Left lobe of liver (tissue), 2 donors: ENCODE measurements at places on chromosomes 7 and 10. TPM values are rescaled to one million over a fixed set of nuclear protein-coding genes. Genes with fewer than 3 reads are reported as not detected.
A peak's percentile ranks its signal among the peaks of the same experiment; 100 is the strongest.

The CDK1 gene
- 0.65 TPM for total RNA-seq

DNA sequence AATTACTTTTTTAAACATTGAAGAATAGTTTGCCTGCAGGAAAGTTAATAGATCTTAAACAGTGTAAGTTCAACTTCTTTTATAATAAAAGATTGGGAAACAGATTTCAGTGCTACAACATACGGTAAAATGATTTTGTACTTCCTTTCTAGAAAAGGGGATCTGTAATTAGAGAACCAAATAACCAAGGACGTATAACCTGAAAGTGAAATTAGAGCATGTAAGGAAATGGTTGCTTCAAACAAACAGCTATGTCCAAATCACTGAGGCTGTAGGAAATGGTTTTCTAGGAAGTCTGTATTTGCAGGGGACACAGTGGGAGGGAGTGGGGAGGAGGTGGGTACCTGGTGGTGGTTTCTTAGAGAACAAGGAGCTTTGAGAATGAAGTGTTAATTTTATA lies 57.9 kb upstream of the EXOC6 start:
- DNase-seq, result no peak

GRCh38 chr7:52289247-52289646 lies 746.2 kb upstream of the POM121L12 start:
- no peak for DNase-seq

- no peak for DNase-seq
Measured at GRCh38 chr7:113764401-113765035, 154.3 kb downstream of the PPP1R3A start.

DNA sequence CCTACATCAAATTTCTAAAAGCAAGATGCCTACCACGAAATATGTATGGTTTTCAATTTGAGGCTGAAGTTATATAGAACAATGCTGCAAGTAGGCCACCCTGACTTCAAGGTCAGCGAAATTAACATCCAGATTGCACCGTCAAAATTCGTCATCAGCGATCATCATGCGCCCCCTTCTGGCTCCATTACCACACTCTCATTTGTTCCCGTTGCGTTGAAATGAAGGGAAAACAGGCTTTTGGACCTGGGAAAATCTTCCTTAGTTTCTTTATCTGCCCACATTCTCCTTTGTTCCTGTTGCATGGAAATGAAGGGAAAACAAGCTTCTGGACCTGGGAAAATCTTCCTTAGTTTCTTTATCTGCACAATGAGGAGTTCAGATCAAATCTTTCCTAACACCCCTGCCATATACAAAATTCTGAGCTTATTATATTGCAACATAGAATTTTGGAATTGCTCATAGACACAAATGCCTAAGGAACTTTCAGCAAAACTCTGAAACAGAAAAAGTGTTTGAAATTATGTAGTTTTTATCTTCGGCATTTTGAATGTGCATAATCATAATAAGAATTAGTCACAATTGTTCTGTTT lies 98.2 kb upstream of the PRKCQ start:
- DNase-seq, result peak; percentile 47

- DNase-seq, result no peak
Measured at GRCh38 chr7:129780974-129781927, 169.7 kb downstream of the NRF1 start.

- DNase-seq, result no peak
Measured at GRCh38 chr7:150407588-150408392, 28.7 kb downstream of the ZNF775 start.

DNA sequence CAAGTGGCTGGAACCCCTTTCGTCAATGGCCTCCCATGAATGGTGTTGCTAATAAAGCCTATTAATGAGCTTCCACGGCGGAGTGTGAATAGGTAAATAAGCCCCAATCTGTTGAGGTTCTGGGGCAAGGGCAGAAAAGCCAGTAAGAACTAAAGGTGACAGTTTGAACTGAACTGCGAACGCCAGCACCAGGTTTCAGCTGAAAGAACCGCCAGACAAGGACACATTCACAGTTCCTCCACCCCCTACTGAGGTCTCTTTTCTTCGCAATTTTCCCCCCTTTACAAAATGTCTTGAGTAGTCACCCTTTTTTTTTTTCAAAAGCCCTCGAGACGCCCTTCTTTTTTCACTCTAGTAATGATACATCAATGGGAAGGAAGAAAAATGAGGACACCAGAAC lies 2.4 kb upstream of the FGFR2 start:
- no peak for DNase-seq

DNA sequence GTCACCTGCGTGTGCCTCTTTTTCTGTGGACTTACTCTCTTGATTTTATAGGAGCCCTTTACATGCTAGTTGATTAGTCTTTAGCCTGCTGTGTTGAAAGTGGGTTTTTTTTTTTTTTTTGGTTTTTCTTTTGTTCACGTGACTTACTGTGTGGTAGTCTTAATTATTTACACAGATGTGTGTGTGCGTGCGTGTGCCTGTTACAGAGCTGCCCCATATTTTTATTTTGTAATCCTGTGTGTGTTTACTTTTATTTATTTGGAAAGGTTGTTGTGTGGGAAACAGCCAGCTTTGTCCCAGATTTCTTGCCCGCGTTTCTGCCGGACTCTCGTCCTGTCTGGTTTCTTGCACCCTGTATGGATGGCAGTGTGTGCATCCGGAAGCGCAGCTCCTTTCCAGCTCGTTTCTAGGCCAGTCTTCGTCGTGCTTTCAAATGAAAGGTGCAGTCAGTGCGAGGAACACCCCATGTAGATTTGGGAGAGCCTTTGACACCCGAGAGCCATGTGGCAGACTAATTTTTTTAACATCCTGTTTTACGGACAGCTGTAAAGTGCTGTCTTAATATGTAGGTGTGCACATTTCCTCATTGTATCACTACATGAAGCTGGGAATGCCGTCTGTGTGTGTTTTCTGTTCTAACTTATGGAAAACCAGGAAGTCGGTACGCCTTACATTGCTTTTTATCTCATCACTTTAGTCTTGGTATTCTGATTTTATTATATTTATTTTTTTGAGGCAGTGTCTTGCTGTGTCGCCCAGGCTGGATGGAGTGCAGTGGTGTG lies 55.6 kb downstream of the DNAJB6 start:
- peak; percentile 47 for DNase-seq

DNA sequence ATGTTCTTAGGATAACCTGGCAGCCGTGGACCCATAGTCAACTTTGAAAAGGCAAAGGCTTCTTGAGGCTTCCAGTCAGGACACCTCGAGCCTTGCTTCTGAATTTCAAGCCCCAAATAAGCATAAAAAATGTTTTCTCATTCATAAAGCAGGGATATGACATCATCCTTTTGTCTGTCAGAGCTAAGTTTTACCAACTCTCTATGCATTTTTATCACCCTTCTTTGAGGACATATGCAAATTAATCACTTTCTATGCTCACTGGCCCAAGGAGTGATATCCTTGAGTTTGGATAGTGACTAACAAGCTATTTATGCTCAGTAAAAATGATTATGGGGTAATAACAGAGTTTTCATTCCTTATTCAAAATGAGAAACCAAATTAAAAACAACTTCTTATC lies 159.4 kb downstream of the ANLN start:
- DNase-seq, result no peak

- peak; percentile 66 for DNase-seq
Measured at GRCh38 chr10:80407812-80408241, 524 bp upstream of the PRXL2A start.

DNA sequence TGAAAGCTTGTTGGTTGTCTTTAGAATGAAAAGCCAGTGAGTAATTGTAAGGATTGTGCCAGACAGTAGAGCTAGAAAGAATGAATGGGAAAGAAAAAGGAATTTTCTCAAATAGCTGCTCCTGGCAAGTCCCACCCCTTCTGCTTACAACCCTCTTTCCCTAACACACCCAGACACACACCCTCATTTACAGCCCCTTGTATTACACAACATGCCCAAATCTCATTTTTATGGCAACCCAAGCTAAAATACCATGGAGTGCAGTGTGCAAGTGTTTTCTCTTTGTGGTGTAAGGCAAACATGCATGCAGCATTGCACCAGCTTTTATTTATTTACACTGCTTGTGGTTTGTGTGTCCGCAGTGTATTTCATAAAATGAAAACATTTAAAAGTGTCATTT lies 1.5 kb downstream of the PRKAR2B start:
- DNase-seq, result no peak

DNA sequence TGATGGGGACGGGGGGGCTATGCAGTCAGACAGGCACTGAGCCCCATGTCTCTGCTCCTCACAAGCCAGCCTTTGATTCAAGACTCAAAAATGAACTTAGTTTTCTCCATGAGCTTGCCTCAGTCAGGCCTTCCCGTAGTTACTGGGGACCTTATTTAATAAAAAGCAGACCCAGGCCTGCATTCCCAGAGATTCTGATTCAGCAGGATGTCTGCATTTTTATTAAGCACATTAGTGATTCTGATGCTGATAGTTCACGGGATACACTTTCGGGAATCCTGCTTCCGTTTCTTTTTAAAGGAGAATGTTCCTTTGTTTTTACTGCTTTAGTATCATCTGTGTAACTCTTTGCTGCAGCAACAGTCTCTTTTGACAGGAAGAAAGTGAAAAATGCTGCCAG lies 28.3 kb upstream of the PLPP4 start:
- no peak for DNase-seq

GRCh38 chr10:7090529-7090928 lies 320.3 kb downstream of the SFMBT2 start:
- no peak for DNase-seq

GRCh38 chr10:17231788-17232187 lies 3.7 kb downstream of the VIM start:
- no peak for DNase-seq

DNA sequence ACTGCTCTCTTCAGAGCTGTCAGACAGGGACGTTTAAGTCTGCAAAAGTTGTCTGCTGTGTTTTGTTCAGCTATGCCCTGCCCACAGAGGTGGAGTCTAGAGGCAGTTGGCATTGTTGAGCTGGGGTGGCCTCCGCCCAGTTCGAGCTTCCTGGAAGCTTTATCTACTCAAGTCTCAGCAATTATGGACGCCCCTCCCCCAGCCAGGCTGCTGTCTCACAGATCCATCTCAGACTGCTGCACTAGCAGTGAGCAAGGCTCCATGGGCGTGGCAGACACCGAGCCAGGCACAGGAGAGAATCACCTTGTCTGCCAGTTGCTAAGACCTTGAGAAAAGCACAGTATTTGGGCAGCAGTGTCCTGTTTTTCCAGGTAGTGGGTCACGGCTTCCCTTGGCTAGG lies 98.1 kb downstream of the SDHAF3 start:
- peak; percentile 75 for DNase-seq

DNA sequence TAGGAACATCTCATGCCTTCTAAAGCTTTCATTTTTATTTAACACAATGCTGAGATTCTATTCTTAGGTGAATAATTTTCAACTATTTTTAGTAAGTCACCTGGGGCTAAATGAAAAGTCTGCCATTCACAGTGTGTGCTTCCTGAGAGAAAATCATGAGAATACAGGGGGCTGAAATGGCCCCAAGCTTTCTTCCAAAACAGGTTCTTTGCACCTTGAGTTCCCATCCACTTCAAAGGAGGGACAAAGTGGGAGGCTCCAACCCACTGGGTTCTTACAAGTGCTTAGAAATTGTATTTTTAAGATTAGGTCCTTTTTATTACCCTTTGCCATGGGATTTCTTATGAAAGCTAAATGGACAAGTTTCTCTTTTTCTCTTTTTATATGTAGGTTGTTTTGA lies 21.5 kb upstream of the FAM133B start:
- no peak for DNase-seq

- peak; percentile 26 for DNase-seq
Measured at GRCh38 chr10:42940487-42941294, 136.2 kb upstream of the RET start.

GRCh38 chr7:80014511-80014910 lies 120.1 kb upstream of the GNAI1 start:
- DNase-seq, result no peak

DNA sequence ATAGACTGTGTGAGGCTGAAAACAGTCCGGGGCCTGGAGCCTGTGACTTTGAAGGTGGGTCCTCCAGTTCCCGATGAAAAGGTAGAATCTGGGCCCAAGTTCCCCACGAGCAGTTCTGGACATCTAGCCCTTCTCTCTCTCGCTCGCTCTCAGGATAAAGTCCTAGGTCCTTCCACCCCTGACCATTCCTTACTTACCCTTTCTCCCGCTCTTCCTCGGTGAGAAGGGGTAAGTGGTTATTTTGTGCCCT lies 713 bp downstream of the IMMP2L start:
- DNase-seq, result no peak

- no peak for DNase-seq
Measured at GRCh38 chr10:89679986-89680385, 21.4 kb upstream of the KIF20B start.

- no peak for DNase-seq
Measured at GRCh38 chr7:106114716-106115383, 2.7 kb upstream of the SYPL1 start.

DNA sequence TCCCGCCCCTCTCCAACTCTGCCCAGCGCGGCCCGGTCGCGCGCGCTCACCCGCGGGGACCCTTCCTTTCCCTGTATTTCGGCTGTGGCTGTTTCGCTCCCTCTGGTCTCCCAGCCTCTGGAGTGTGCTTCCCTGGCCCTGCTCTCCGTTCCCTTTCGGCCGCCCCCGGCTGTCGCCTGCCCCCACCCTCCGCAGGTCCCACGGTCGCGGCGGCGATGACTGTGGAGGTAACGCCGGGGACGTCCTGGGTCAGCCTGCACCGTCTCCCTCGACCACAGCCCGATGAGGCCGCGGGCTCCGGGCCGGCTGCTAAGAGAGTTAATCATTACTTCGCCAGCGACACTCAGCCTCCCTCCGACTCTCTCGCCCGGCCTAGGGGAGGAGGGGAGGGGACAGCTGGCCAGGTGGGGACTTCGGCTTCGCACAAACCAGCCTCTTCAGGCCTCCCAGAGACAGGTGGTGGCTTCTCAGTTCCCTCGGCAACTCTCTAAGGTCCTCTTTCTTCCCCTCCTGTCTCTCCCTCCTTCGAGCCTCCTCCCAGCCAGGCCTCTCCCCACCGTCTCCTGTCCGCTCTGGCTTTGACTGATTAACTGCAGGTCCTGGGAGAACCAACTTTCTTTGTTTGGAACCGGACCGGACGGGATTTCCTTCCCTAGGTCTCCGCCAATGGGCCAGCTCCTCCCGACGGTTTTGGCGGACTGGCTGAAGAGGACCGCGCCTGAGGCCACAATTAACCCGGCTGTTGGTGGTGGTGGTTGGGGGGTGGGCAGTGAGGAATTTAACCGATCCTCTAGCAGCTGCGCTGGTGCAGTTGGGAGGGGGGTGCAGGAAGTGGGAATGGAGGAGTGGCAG lies 5.6 kb upstream of the PAX2 start:
- DNase-seq, result no peak

DNA sequence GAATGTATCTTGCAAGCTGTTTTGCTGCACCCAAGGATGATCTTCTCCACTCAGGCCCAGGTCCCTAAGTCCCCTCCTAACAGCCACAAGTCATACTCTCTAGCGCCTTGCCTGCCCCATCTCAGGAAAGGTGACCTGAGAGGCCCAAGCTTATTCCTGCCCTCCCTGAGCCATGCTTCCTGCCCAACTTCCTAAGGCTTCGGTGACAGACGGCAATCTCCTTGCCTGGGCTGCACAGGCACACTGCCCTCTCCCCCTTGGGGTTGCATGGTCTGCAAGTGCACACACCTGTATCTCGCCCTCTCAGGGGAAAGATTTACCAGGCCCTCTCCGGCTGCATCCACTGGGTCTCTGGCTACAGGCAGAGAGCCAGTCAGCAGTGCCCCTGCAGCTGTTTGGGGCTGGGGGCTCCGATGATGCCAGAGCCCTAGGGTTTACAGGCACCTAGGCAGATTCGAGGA lies 771 bp upstream of the ADIRF start:
- DNase-seq, result no peak
